ENCODE measurements at places on chromosomes 7 and 10.

GRCh38 chr7:80916770-80917741, 1.8 kb downstream of the SEMA3C start:
- DNase-seq = no peak

- no peak for DNase-seq
Observed at GRCh38 chr10:109740436-109740835, 182.9 kb downstream of the XPNPEP1 start.

- DNase-seq = no peak
Observed at GRCh38 chr10:4384245-4384644, 441.8 kb upstream of the AKR1E2 start.

- no peak for DNase-seq
Observed at GRCh38 chr10:124043310-124044142, 49.9 kb downstream of the CHST15 start.

DNA sequence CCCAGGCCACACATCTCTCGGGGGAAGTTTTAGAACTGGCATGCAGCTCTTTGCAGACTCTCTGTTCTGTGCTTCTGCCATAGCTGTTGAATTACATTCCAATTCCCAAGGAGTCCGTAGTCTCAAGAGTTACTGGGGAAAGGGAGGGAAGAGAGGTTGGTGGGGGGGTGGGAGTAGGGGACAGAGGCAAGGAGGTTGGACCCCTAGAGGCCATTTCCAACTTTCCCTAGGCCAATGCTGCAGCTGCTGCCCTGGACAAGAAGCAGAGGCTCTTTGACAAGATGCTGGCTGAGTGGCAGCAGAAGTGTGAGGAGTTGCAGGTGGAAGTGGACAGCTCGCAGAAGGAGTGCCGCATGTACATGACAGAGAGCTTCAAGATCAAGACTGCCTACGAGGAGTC, 23.8 kb downstream of the MYH16 start:
- no peak for DNase-seq

- no peak for DNase-seq
Observed at GRCh38 chr7:118855290-118855689, 630.8 kb downstream of the ANKRD7 start.

DNA sequence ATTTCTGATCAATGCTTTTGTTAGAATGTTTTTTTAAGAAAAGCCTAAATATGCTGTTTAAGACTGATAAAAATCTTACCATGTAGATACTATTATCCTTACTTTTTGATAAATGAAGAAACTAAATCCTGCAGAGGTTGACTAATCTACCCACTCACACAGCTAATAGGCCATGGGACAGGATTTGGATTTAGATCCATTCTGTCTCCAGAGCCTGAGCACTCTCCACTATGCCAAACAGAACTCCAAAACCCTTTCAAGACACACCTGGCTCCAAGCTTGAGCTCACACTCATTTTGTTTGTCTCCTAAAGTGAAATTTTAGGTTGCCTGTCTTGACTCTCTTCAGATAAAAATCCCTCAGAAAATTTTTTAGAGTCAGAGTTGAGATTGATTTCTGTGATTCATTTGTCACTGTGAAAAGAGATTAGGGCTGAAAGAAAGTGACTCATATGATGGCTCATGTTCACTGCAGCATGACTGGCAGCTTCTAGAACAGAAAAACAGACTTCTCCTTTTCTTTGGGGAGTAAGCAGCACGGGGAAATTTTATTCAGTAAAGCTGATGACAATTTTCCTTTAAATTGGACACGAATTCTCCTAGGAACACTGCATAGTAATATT, 132.3 kb upstream of the POT1 start:
- no peak for DNase-seq

- no peak for DNase-seq
Observed at GRCh38 chr7:28304290-28304689, 108.0 kb upstream of the CREB5 start.

- no peak for DNase-seq
Observed at GRCh38 chr7:132319481-132319880, 256.8 kb downstream of the PLXNA4 start.

GRCh38 chr10:97633921-97634320, 621 bp upstream of the MORN4 start:
- DNase-seq = no peak

DNA sequence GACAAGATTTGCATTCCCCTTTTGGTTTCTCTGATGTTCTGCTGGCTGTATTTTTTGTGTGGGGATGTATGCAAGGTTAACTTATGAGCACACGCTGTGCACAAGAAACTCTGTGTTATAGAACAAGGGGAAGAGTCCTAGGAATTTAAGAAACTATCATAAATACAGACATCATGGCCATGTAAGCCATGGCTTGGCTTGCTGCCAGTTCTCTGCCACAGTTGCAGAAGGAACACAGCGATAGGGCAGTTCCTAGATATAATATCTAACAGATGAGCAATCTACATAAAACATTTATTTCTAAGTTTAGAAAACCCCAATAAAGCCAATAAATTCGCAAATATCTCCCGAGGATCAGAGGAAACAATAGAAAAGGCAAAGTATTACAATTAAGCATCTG, 153.3 kb downstream of the LRRTM3 start:
- DNase-seq = no peak
